A549 treated with Hydrocortisone at 1 μM for 4 hours (cell line): ENCODE measurements at places on chromosomes 5 and 9. TPM values are rescaled to one million over a fixed set of nuclear protein-coding genes. Genes with fewer than 3 reads are reported as not detected.

Gene GPX8
- 30.0 to 40.2 TPM (median 34.2 TPM) in 5 replicates for total RNA-seq

Gene FOXD4L4
- 0.07 to 0.09 TPM (median 0.08 TPM) in 3 of 5 replicates, not detected in the others for total RNA-seq

Gene TMEM171
- total RNA-seq = 4.6 to 6.6 TPM (median 5.8 TPM) in 5 replicates

Gene SPINK4
- not detected in 5 replicates for total RNA-seq

Gene OR13C9
- not detected in 5 replicates for total RNA-seq

Gene HEMGN
- not detected in 5 replicates for total RNA-seq

Gene NR4A3
- 1.7 to 2.3 TPM (median 2.0 TPM) in 5 replicates for total RNA-seq

Gene RACK1
- 3,240 to 4,070 TPM (median 3,311 TPM) in 5 replicates for total RNA-seq

Gene TSLP
- total RNA-seq = not detected in 5 replicates

Gene AUH
- total RNA-seq = 8.7 to 10.1 TPM (median 8.8 TPM) in 5 replicates

Gene C5orf63
- 2.9 to 4.6 TPM (median 3.4 TPM) in 5 replicates for total RNA-seq

Gene BHMT2
- total RNA-seq = not detected in 5 replicates
